ENCODE measurements at places on chromosomes 11 and 22.

- H3K27me3 ChIP-seq = peaks cover 64% of the 10 kb centered on the region
- peaks cover 7% of the 10 kb centered on the region for H3K36me3 ChIP-seq
- no peak overlapping the region for H3K27ac ChIP-seq
- H3K4me3 ChIP-seq = no peak overlapping the region
- H3K4me1 ChIP-seq = peaks cover 2% of the 10 kb centered on the region
These were observed 18.7 kb upstream of the JHY start for GRCh38 chr11:122863704-122864326.

DNA sequence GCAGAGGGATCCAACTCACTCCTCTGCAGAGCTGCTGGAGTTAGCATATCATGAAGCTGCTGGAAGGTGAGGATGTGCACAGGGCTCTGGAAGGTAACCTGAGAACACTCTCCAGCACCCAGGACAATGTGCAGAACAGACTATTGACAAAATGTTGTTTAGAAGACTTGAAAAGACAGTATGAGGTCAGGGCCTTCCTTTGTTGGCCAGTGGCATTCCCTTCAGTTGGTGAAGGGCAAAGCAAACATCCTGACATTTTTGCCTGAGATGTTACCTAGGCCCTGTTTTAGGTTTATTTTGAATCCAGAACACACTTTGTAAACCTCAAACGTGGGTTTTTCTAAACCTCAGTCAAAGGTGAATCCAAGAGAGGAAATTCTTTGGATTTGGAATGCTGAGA, 67.8 kb downstream of the DEPDC5 start:
- H3K4me3 ChIP-seq = no peak overlapping the region
- peaks cover 23% of the 10 kb centered on the region for H3K36me3 ChIP-seq
- no peak overlapping the region for H3K27ac ChIP-seq
- no peaks in the 10 kb centered on the region for H3K27me3 ChIP-seq
- DNase-seq = no peak
- peaks cover 15% of the 10 kb centered on the region for H3K4me1 ChIP-seq

DNA sequence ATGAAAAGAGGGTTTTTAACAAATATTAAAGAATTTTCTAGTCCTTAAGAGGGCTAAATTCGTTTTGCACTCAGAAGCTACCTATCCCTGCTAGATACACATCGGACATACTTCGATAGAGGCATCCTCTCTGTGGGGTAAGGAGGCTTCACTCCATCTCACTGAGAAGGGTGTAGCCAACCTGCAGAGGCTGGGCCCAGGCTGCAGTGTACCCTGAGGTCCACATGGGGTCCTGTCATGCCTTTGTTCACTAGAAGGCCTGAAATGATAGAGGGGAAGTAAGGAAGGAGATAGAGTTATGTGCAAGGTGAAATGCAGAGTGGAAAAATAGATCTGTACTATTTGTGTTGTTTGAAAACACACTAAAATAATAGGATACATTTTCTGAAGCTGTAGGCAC, 45.6 kb downstream of the IGSF9B start:
- H3K36me3 ChIP-seq = peaks cover 8% of the 10 kb centered on the region
- H3K4me3 ChIP-seq = no peak overlapping the region
- DNase-seq = no peak
- H3K4me1 ChIP-seq = peaks cover 9% of the 10 kb centered on the region
- no peaks in the 10 kb centered on the region for H3K27me3 ChIP-seq
- peak overlapping the region; percentile 57 for H3K27ac ChIP-seq

DNA sequence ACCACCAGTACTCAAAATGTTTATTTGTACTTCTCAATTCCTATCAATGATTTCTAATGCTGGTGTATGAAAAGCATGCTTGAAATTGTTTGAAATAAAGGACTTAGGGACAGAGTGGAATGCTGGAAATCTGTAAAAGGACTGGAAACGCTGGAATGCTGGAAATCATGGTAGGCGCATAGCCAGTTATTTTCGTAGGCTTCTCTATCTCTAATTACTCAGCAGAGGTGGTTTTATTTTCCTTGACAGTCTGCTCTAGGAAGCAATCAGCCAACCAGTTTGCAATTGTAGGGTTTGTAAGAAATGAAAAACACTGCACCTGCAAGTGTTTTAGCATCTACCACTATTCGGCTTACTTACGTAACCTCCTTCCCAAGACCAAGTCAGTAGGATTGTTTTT, 788 bp downstream of the LIN7C start:
- H3K4me3 ChIP-seq = peak overlapping the region; percentile 99
- H3K27ac ChIP-seq = peak overlapping the region; percentile 97
- peaks cover 29% of the 10 kb centered on the region for H3K4me1 ChIP-seq
- H3K36me3 ChIP-seq = no peaks in the 10 kb centered on the region
- H3K27me3 ChIP-seq = no peaks in the 10 kb centered on the region

DNA sequence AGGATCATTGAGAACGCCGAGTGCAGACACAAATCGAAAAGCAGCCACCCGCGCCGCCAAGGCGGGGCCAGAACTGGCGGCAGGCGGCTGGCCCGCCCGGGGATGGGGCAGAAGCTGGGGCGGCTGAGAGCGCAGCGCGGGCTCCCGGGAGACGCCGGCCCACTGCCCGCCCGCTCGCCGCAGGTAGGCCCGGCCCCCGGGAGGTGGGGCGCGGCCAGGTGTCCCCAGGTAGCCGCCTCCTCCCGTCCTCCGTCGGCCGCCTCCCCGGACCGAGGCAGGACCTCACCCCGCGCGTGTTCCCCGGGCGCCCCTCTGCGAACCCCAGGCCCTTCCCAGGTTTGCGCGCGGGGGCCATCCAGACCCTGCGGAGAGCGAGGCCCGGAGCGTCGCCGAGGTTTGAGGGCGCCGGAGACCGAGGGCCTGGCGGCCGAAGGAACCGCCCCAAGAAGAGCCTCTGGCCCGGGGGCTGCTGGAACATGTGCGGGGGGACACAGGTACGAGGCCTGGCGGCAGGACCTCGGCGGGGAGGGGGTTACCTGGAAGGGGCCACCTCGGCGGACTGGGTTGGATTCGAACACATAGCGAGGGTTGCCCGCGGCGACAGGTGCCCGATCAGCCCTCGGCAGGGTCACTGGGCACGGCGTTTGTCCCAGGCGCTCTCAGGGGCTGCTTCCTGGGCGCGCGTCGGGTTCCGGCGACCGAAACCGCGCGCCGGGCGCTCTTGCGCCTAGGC, at the start of gene PRRG4:
PRRG4 (plus strand) TSS at position 248 of the 733 bp plus-strand sequence. CDS start 603 bp downstream, outside the sequence.
- H3K4me3 ChIP-seq = peak within 1 kb of the TSS; percentile 87
- H3K36me3 ChIP-seq = peaks cover 3% of the 10 kb centered on the region
- no peak within 1 kb of the TSS for H3K27ac ChIP-seq
- no peak for DNase-seq
- H3K27me3 ChIP-seq = peaks cover 42% of the 10 kb centered on the region

- H3K4me1 ChIP-seq = peaks cover 6% of the 10 kb centered on the region
- DNase-seq = no peak
- no peaks in the 10 kb centered on the region for H3K36me3 ChIP-seq
- peaks cover 10% of the 10 kb centered on the region for H3K27me3 ChIP-seq
- no peak overlapping the region for H3K4me3 ChIP-seq
These were observed 55.1 kb downstream of the ARHGEF12 start for GRCh38 chr11:120391292-120391691.

GRCh38 chr11:11468954-11469353, 115.9 kb upstream of the CSNK2A3 start:
- no peak overlapping the region for H3K27ac ChIP-seq
- H3K27me3 ChIP-seq = peaks cover 19% of the 10 kb centered on the region
- no peak for DNase-seq
- no peak overlapping the region for H3K4me3 ChIP-seq
- no peaks in the 10 kb centered on the region for H3K4me1 ChIP-seq
- no peaks in the 10 kb centered on the region for H3K36me3 ChIP-seq

GRCh38 chr11:111941963-111942362, 4.8 kb downstream of the DIXDC1 start:
- H3K36me3 ChIP-seq = peaks cover 2% of the 10 kb centered on the region
- H3K4me1 ChIP-seq = peaks cover 19% of the 10 kb centered on the region
- no peak overlapping the region for H3K4me3 ChIP-seq
- no peaks in the 10 kb centered on the region for H3K27me3 ChIP-seq

DNA sequence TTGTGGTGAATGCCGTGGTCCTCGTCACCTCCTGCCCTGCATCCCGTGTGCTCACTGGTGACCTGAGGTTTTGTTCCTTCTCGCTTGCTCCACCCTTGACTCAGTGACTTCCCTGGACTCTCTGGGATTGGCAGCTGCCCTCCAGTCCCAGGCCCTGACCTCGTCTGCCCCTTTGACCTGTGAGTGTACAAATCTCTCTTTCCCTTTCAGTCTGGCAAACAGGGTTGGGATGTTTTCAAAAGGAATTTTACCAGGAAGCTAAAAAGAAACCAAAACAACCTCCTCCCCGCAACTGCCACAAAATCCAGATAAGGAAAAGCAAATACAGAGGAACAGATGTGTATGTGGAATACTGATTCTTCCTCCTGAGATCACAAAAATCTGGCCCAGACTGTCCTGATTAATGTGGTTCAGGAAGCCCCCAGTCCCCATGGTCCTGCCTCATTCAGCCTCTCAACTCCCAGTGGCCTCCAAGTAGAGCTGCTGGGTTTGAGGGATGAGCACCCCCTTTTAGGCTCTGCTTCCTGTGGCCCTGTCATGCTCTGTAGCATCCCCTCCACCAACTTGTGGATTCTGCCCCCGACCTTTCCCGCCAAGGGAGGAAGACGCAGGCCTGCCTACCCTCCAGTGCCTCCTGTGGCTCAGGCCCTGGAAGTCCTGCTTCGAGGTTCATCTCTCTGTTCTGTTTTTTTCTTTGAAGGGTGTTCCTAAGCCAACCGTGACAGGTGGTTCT, 15.2 kb downstream of the ROBO4 start:
- H3K4me3 ChIP-seq = no peak overlapping the region
- peaks cover 9% of the 10 kb centered on the region for H3K4me1 ChIP-seq
- H3K27me3 ChIP-seq = peaks cover 27% of the 10 kb centered on the region
- DNase-seq = no peak
- H3K36me3 ChIP-seq = no peaks in the 10 kb centered on the region

- H3K4me3 ChIP-seq = no peak overlapping the region
- H3K27me3 ChIP-seq = no peaks in the 10 kb centered on the region
- no peak overlapping the region for H3K27ac ChIP-seq
- H3K36me3 ChIP-seq = peaks cover 3% of the 10 kb centered on the region
These were observed 69.8 kb upstream of the KCNQ1OT1 start for GRCh38 chr11:2769409-2770095.

DNA sequence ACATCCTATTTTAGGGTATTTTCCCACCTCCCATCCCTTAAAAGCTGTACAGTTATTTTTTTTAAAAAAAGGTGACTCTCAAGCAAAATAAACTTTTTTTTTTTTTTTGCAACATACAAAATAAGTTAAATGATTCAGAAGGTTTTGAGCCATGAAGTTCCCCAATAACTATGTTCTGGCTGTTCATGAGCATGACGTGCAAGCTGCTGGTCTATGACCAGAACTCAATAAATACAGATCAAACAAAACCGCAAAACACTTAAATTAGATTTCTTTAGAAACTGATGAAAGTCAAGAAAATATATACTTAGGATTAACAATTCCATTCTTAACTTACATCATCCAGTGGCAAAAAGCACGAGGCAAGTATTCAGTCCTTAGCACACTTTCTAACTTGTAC, 24.1 kb upstream of the CLNS1A start:
- H3K4me1 ChIP-seq = no peaks in the 10 kb centered on the region
- no peak overlapping the region for H3K27ac ChIP-seq
- H3K4me3 ChIP-seq = no peak overlapping the region
- DNase-seq = no peak

DNA sequence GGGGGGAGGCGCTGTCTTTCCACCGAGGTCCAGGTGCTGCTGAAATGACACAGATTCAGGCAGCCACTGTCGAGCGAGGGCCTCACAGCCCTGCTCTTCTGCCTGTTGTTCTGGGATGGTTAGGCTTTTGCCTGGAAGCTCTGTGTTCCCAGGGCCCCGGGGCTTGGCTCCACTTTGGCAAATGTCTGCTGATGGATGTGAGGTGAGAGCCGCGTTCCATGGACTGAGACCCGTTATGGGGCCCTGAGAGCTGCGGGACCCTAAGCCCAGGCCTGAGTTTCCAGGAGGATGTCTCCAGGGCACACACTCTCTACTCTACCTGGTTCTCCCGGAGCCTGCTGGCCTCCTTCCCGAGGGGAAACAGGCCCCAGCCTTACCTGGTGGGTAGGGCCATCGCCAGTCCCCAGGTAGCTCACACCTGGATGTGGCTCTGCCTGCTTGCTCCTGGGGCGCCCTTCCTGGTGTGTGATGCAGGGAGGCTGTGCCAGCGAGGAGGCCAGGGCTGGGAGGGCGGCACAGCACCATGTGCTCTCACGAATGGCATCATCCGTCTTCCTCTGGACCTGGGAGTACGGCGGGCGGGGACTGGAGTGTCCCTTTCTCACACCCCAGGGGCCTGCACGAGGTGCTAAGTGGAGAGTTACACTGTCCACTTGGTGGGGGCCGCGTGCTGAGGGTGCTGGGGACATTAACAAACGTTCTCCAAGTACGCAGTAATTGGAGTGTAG, 435.5 kb downstream of the TBC1D22A start:
- H3K36me3 ChIP-seq = no peaks in the 10 kb centered on the region
- no peak overlapping the region for H3K27ac ChIP-seq
- H3K4me3 ChIP-seq = no peak overlapping the region
- no peak for DNase-seq
- H3K4me1 ChIP-seq = no peaks in the 10 kb centered on the region
- peaks cover 8% of the 10 kb centered on the region for H3K27me3 ChIP-seq

DNA sequence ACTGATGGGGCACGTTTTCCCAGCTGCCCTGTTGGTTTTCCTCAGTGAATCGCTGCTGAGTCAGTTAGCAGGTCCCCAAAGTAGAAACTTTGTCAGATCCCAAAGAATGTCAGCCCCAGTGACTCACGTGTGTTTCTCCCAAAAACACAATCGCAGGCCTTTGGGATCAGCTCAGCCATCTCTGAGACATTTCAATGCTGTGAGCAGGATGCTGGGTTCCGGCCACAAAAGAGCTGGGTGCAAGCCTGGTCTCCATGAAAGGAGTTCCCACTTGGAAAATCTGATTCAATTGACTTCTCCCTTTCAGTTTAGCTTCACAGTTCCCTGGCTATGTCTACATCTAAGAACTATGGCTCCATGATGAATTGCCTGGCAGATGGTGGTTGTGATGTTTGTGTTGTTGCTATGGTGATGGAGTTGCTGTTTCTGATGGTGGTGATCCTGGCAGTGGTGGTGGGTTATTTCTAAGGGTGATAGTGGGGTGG, 28.0 kb downstream of the MYEOV start:
- H3K27ac ChIP-seq = no peak overlapping the region
- H3K27me3 ChIP-seq = no peaks in the 10 kb centered on the region
- H3K36me3 ChIP-seq = peaks cover 2% of the 10 kb centered on the region
- no peaks in the 10 kb centered on the region for H3K4me1 ChIP-seq
- no peak for DNase-seq

- no peak overlapping the region for H3K27ac ChIP-seq
- H3K36me3 ChIP-seq = no peaks in the 10 kb centered on the region
- peaks cover 22% of the 10 kb centered on the region for H3K4me1 ChIP-seq
- no peak overlapping the region for H3K4me3 ChIP-seq
- no peaks in the 10 kb centered on the region for H3K27me3 ChIP-seq
- no peak for DNase-seq
These were observed 70.1 kb downstream of the LIF start for GRCh38 chr22:30176431-30176830.
